ENCODE measurements at places on chromosomes 7 and 10. TPM values are rescaled to one million over a fixed set of nuclear protein-coding genes. Genes with fewer than 3 reads are reported as not detected.

The OR2F1 gene
- not detected for total RNA-seq

The TRIM50 gene
- not detected for total RNA-seq

The PNLIPRP1 gene
- not detected for total RNA-seq

The PLPP4 gene
- total RNA-seq = 3.9 TPM

The RBM33 gene
- total RNA-seq = 28.6 TPM

The SLC37A3 gene
- 34.9 TPM for total RNA-seq

The NODAL gene
- not detected for total RNA-seq

The AGAP5 gene
- 1.8 TPM for total RNA-seq

The ACBD7 gene
- total RNA-seq = 10.2 TPM

The KCP gene
- 0.06 TPM for total RNA-seq

The CPN1 gene
- not detected for total RNA-seq

The MET gene
- 209 TPM for total RNA-seq

The SLF2 gene
- total RNA-seq = 31.3 TPM

The HMX2 gene
- total RNA-seq = 1.3 TPM

The VDAC2 gene
- total RNA-seq = 175 TPM
